Head of caudate nucleus (tissue), 42 donors: ENCODE measurements at places on chromosomes 12 and 14.

- peak; percentile 97 for DNase-seq
These were observed at the start of gene IRF9 for GRCh38 chr14:24160850-24161804. IRF9 (plus strand) TSS chr14:24161265; CDS start chr14:24162145, 880 bp downstream.

- DNase-seq = no peak
These were observed 374 bp downstream of the CYP46A1 start for GRCh38 chr14:99684410-99684934.

- no peak for DNase-seq
These were observed 3.3 kb downstream of the NCKAP5L start for GRCh38 chr12:49824895-49825294.

- DNase-seq = no peak
These were observed 5.9 kb downstream of the GPR84 start for GRCh38 chr12:54358191-54358944.

GRCh38 chr14:28398506-28398905, 368.1 kb upstream of the FOXG1 start:
- DNase-seq = no peak

DNA sequence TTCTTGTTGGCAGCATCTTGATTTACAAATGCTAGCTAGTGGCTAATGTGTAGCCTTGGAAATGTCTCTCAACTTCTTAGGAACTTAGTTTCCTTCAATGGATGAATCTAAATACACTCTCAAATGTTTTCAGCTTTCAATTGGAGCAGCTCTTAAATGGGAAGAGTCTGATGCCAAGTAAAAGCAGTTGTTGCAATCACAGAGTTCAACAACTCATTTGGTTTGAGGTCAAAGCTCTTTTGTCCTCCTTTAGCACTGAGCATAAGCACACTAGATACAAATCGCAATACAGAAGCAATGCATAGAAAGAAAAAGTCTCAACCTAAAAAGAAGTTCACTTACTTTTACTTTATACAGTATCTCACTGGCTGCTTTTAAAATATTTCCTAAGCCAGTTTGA, 986.1 kb upstream of the FLRT2 start:
- DNase-seq = no peak

GRCh38 chr14:85415015-85415712, 114.8 kb upstream of the FLRT2 start:
- DNase-seq = no peak

DNA sequence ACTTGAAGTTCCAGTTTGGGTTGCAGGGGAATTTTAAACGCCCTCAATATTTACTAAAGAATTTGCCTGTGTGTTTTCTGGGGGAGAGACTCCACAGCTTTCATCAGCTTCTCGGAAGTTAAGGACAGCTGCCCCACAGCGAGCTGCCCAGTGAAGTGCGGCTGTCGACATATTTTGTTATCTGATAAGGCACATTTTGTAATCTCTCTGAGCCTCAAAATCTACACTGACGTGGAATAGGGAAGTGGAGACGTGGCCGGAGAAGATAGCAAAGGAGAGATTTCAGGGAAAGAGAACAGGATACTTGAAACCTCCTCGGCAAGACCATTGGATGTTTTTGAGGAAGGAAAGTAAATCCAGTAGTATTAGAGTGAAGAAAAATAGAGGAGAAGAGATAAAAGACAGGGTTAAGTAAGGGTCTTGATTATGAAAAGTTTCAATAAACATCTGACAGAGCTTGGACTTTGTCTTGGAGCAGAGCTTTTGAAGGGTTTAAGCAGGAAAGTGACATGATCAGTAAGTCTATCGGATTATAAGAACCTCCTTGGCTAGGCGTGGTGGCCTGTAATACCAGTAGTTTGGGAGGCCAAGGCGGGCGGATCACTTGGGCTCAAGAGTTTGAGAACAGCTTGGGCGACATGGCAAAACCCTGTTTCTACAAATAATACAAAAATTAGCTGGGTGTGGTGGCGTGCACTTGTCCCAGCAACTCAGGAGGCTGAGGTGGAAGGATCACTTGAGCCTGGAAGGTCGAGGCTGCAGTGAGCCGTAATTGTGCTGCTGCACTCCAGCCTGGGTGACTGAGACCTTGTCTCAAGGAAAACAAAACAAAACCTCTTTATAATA, 1.1 kb downstream of the POLR3B start:
- DNase-seq = no peak

DNA sequence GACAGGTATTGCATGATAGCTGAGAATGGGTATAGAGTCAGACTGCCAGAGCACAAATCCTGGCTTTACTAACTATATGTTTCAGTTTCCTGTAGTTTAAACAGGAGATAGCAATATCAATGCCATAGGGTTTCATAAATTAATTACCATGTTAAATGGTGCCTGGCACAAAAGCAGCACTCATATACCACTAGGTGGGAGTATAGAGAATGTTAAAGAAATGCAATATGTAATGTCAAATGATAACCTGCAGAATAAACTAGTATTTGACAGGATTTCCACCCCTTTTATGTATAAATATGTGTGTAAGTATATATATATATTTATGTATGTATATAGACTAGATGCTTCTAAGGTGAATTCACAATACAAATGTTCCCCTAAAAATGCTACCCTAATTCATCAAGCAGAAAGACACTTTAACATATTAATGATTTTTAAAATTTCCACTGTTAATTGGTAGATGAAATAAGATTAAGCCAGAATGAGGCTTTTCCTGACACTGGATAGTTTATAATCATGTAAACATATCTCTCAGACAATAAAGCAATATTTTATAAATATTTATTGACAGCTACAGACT, 8.6 kb downstream of the WDR89 start:
- DNase-seq = no peak

GRCh38 chr14:55874785-55875184, 243.4 kb upstream of the PELI2 start:
- peak; percentile 26 for DNase-seq

- DNase-seq = no peak
These were observed 302.8 kb downstream of the PAWR start for GRCh38 chr12:79388011-79388410.

- DNase-seq = no peak
These were observed 852.6 kb downstream of the VRK1 start for GRCh38 chr14:97649752-97650151.

GRCh38 chr12:54624315-54625279, 10.1 kb downstream of the LACRT start:
- no peak for DNase-seq

GRCh38 chr14:85221832-85222231, 308.1 kb upstream of the FLRT2 start:
- DNase-seq = no peak

DNA sequence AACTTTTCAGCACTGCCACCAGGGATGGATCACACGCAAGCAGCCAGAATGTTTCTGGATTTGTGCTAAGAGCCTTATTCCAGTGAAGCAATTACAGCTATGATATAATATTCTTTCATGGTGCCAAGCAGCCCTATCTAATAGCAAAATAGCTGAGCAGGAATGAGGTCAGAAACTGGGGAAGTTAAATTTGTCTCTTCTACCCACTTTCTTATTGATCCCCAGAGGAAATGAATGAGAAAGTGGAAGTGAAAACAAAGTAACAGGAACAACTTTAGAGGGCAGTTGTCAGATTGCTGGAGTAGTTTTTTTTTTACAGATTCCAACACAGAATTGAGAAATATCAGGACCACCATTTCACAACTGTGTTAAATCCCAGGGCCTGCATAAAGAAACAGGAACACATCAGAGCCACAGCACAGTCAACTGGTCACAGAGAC, 44.8 kb downstream of the GCH1 start:
- no peak for DNase-seq

- DNase-seq = no peak
These were observed 55.1 kb downstream of the IFT43 start for GRCh38 chr14:76040704-76041103.
